ENCODE measurements at places on chromosomes 3 and 15. TPM values are rescaled to one million over a fixed set of nuclear protein-coding genes. Genes with fewer than 3 reads are reported as not detected.

Gene PPP1R14D
- total RNA-seq = not detected

Gene CAND2
- total RNA-seq = 2.0 TPM

DNA sequence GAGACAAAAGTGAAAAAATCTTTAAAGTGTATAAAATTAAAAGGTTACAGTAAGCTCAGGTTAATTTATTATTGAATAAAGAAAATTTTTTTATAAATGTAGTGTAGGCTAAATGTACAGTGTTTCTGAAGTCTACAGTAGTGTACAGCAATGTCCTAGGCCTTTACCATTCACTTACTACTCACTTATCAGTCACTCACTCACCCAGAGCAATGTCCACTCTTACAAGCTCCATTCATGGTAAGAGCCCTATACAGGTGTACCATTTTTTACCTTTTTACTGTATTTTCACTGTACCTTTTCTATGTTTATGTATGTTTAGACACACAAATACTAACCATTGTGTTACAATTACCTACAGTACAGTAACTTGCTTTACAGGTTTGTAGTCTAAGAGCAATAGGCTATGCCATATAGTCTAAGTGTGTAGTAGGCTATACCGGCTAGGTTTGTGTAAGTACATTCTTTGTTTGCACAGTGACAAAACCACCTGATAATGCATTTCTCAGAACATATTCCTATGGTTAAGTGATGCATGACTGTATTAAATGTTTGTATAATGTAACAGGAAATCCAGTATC, 38.1 kb upstream of the NECTIN3 start:
- DNase-seq = no peak

GRCh38 chr3:134615743-134616142, 35.1 kb downstream of the KY start:
- no peak for DNase-seq

GRCh38 chr3:194512895-194513601, 26.2 kb upstream of the ATP13A3 start:
- DNase-seq = no peak
